SIG-M5 (cell line): ENCODE measurements at places on chromosomes 11 and 22.

GRCh38 chr22:40726514-40726913 lies 47.2 kb downstream of the MCHR1 start:
- DNase-seq = no peak

DNA sequence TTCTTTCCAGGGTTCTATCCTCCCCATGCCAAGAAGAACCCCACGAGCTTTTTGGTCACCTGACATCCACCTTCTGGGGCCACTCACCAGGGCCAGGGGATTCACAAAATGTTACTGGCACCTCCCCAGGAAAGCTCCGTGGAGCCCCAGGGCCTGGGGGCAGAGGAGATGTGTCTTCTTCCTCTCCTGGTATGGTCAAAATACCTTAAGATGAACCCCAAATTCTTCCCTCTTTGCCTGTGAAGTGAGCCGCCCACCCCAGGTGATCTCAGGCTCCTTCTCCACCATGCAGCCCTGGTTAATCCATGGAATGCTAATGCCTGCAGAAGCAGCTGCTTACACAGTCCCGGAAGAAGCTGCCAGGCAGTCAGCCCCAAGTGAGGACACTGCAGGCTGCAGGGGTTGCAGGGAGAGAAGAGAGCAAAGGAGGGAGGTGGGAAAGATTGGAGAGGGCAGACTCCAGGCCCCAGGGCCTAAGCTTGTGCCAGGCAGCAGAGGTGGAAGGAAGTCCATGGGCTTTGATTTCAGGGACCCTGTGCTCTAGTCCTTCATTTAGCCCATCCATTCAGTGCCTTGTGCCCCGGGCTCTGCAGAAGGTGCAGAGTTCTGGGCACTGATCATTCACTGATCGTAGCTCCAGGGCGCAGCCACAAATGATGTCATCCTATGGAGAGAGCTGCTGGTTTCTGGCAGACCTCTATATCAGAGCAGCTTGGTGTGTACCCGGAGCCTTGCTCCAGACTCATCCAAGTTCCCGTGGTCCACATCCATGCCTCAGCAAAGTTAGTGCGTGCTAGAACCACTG lies 127.9 kb upstream of the NECTIN1 start:
- DNase-seq = no peak

- DNase-seq = no peak
Measured at GRCh38 chr22:44918166-44918924, 91.5 kb downstream of the PHF21B start.

DNA sequence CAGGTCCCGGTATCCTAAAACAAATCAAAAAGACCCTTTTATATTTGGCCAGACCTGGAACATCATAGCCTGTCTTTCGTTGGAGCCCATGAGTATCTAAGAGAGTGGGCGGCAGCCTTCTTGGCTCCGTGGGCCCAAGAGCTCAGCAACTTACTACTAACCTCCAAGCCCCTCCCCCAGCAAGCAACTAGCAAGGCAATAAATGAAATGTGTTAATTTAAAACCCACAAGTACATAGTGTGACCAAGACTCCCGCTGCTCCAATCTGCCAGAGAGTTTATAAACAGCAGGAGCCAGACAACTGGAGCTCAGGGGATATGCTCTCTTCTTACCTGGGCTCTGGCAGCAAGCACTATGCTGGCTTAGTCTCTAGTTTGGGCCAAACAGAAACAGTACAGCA lies 40.8 kb upstream of the CYP2D6 start:
- no peak for DNase-seq

DNA sequence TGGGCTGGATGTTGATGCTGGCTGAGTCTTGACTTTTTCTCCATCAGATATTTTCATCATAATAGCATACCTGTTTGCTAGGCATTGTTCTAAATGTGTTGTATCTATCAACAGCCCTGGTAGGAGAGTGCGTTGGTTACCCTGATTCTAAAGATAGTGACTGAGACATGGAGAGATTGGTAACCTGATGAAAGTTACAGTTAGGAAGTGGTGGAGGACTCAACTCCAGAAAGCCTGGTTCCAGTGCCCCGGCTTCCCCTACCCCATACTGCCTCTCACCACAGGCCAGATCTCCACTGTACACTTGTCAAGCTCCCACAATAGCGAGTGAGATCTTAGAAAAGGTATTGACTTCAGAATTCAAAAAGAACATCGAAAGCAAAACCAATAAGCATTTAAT lies 22.8 kb upstream of the RELT start:
- DNase-seq = no peak

DNA sequence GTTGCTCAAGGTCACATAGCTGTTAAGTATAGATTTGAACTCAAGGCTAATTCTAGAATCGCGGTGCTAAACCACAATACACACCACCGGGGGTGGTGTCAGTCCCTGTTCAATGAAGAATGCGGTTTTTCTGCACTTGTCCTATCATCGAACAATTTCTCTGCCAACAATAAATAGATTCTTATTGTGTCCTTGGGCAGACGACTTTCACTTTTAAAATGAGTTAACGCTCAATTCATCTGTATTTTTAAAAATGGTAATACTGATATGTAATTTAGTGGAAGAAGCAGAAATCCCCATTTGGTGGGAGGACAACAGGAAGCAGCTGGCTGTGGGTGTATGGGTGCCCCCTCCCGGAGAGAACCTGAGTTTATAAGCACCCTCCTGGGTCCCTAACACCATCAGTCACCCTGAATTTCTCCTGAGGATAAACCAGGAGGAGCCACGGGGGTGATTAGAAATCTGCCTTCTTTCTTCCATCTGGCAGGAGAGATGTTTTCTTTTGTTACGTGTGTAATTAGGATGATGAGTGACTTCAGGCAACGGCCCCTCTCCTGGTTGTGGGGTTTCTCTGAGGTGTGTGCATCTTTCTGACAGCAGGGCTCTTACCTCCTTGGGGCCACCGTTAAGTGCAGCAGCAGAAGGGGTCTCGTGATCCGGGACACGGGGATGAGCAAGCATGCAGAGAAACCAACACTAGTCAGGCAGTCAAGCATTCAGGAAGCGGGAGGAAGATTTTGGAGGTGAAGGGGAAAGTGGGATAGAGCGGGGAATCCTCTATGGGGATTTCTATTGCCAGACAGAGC lies 87.7 kb downstream of the GRAMD1B start:
- no peak for DNase-seq

DNA sequence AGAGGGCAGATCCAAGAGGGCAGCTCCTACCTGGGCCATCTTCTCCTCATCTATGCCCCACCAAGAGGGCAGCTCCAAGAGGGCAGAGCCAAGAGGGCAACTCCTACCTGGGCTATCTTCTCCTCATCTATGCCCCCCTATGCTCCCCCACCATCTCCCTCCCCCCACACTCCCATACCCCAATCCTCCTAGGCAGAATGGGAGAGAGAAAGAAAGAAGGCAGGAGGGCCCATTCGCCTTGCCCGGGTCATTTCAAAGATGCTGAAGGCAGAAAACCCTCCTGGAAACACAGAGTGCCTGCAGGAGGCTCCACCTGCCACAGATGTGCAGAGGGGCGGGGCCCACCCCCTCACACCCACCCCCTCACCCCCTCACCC lies 78.5 kb downstream of the BUD13 start:
- no peak for DNase-seq

DNA sequence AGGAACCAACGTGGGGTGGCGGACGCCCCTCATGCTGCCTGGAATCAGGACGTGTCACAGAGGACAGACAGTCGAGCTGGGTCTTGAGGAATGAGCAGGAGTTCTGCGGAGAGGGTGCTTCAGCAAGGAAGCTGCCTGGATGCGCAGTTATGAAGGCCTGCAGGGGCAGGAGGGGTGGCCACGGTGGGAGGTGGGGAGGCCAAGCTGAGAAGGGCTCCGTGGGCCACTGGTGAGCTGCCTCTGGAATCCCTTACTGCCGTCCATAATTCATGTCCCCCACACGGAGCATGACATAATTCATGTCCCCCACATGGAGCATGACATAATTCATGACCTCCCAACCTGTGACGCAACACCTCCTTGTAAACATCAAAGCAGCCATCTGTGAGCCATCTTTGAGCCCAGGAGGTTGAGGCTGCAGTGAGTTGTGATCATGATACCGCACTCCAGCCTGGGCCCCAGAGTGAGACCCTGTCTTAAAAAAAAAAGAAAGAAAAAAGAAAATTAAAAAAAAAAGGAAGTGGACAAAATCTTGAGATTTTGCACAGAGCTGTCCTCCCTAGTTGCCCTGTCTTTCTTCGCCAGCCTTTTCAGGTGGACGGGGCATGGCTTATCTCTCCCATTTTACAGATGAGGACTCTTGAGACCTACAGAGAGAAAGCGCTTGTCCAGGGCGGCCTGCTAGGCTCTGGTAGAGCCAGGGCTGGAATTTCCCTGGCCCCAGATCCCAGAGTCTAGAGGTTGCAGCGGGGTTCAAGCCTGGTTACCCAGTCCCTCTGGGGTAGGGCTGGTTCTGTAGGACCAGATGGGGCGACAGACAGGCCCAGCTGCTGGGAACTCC lies 24.3 kb upstream of the PICK1 start:
- no peak for DNase-seq

- DNase-seq = no peak
Measured at GRCh38 chr22:36578619-36579018, 49.7 kb upstream of the EIF3D start.

DNA sequence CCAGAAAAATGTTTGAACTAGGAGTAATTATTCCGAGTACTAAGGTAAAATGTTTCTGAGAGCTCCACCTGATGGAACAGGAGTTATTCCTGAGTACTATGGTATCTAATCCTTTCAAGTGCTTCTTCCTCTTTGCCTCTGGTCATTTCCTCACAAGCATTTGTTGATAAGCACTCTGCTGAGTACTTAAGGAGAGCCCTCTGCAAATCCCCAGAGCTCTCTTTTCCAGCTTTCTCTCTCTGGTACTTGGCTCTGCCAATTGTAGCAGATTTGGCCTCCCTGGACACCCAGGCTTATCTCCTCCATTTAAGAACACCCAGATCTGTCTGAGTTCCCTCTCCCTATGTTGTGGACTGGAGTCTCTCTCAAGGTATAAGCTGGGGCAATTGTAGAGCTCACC lies 457.0 kb downstream of the MN1 start:
- DNase-seq = no peak

DNA sequence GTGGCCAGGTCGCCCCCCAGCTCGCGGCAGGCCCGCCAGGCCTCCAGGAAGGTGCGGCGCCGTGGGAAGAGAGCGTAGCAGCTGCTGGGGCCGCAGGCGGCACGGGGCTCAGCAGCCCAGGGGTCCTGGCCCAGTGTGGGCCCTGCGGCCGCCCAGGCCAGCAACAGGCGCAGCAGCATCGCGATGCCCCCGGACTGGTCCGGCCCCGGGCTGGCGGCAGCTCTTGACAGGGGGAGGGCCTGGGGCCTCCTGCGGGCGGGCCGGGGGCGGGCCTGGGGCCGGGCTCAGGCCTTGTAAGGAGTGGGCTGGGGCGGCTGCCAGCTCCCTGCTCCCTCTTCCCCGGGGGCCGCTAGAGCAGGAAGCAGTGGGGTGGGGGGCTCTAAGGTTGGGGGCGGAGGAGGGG lies at the start of gene CD248:
Gene CD248 (minus strand): TSS at position 196 of the 403 bp plus-strand sequence. CDS start 17 bp downstream, at position 179.
- no peak for DNase-seq

DNA sequence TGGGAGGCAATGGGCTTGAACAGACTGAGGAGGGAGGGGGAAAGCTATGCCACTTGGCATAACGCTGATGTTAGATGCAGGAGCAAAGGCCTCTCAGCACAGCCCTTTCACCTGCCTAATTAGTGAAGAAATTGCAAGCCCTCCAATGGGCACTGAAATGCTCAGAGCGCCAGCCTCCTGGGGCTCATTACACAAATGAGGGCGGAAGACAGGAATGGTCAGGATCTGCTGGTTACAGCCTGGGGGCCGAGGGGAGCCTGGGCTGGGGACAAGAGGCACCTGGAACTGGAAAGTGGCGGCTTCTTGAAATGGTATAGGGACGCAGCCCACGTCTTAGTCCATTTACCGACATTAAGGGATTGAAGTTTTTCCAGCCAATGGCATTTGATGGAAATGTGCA lies 50.2 kb upstream of the PLET1 start:
- no peak for DNase-seq

DNA sequence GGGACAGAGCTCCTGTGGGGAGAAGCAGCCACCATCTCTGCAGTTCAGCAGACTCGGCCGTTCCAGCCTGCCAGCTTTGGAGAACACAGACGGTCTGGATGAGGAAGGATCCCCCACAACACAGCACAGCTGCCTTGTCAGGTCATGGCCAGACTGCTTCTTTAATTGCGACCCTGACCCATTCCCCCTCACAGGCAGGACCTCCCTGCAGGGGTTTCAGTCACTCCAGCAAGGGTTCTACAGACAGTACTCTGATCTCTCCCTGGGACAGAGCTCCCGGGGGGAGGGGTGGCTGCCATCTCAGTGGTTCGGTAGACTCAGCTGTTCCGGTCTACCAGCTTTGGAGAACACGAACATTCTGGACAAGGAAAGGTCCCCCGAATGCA lies 173.5 kb downstream of the TTC28 start:
- DNase-seq = no peak

- DNase-seq = no peak
Measured at GRCh38 chr11:117978991-117979390, 7.2 kb upstream of the IL10RA start.

DNA sequence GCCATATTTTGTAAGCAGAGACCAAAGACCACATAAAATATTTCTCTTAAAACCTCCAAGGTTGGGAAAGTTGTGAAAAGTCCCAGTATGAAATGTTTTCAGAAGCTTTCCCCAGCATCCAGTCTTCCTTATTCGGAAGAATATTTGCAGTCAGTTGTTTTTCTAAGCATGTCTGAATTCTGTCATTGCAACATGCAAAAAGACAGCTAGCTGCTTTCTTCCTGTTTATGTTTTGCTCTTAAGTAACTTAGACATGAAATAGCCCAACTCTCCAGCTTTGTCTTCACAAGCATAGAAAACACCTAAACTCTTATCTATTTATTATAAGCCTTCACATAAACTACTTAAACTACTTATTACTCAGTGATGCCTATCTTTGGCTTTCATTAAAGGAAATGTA lies 57.9 kb upstream of the MMP13 start:
- no peak for DNase-seq

DNA sequence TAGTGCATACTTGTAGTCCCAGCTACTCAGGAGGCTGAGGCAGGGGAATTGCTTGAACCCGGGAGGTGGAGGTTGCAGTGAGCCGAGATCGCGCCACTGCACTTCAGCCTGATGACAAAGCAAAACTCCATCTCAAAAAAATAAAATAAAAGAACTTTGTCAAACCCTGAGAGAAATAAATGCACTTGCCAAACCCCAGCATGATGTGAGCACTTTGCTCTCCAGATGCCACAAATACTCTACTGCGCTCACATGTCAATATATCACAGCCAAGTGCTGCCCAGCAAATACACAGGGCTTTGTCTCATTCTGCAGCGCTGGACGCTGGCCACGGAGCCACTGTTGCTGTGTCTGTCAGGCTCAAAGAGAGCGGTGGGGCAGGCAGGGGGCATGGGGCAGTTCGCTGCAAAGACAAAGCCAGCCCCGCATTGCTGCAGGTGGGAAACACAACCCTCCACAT lies 45.1 kb downstream of the AHNAK start:
- DNase-seq = no peak

DNA sequence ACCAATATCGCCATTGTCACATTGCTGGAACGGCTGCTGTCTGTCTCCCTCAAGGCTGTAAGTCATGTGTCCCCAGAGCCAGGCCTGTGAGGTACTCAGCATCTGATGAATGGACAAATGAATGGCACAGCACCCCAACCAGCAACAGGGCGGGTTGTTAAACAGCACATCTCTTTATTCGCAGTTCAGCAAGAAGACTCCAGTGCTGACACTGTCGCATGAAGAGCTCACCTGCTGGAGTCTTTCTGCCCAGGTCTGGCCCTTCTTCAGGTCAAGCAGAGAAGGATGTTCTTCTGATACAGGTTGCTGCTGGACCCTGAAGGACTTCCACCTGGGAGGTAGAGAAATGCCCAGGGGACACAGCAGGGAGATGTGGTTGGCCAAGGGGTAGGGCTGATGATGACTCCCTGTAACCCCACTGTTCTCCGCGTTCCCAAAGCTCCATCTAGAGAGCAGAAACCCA lies 4.8 kb downstream of the SPATA19 start:
- no peak for DNase-seq
